Thoracic aorta (tissue), 2 donors: ENCODE measurements at places on chromosomes 3 and 15.
A peak's percentile ranks its signal among the peaks of the same experiment; 100 is the strongest.

DNA sequence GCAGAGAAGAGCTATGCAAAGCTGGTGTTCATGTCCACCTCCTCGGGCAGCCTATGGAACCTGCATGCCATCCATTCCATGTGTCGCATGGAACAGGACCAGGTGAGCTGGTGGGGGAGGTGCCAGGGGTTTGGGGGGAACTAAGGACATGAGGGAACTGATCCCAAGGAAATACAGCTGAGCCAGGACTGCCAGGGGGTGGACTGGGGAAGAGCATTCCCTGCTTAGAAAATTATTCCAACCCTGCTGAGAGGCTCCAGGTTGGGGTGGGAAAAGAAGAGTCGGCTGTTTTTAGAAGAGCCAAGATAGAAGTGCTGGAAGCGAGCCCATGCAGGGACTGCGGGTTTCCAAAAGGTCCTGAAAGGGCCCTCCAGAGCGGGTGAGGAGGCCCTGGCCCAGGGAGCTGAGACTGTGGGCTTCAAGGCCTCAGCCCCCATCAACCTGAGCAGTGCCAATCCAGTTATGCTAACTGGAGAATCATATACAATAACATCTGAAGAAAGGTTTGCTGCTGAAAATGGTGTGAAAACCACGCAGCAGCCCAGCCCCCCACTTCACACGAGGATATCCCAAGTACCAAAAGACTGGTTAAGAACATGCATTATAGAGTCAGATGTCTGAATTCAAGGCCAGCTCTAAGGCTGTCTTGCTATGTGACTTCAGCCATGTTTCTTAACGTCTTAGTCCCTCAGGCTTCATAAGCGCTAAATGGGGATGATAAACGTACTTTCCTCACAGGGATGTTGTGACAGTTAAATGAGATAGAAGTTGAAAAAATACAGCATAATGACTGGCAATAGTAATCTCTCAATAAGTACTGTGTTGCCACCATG is 7.8 kb downstream of the DISP2 start:
- no peak overlapping the region for H3K4me3 ChIP-seq
- peaks cover 5% of the 10 kb centered on the region for H3K4me1 ChIP-seq
- no peak overlapping the region for H3K27ac ChIP-seq

- H3K4me1 ChIP-seq = no peaks in the 10 kb centered on the region
- H3K27me3 ChIP-seq = no peaks in the 10 kb centered on the region
- no peak overlapping the region for H3K27ac ChIP-seq
- H3K36me3 ChIP-seq = no peaks in the 10 kb centered on the region
- H3K4me3 ChIP-seq = no peak overlapping the region
- no peak for DNase-seq
Observed at GRCh38 chr3:148146241-148146640, 551.5 kb upstream of the AGTR1 start.

DNA sequence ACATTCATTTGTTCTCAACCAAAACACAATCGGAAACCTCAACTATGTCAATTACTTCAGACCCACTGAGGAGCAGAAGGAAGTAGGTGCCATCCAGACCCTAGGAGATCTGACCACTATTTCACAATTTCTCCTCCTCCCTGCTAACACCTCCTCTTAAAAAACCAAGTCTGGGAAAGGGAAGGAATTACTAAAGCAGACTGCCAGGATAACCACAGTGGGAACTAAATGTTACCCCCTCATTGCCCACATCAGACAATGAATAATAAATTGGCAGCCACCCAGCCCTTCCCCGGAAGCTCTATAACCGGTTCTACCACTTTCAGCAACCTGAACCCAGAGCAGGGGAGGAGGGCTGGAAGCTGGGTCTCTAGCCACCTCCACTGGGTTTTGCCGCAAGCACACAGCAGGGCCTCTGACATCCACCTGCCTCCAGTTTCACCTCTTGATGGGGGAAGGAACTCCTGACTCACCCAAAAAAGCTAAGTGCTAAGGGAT is 17.6 kb downstream of the C15orf62 start:
- H3K36me3 ChIP-seq = no peaks in the 10 kb centered on the region
- peaks cover 15% of the 10 kb centered on the region for H3K4me1 ChIP-seq
- no peaks in the 10 kb centered on the region for H3K27me3 ChIP-seq
- DNase-seq = no peak
- no peak overlapping the region for H3K27ac ChIP-seq

DNA sequence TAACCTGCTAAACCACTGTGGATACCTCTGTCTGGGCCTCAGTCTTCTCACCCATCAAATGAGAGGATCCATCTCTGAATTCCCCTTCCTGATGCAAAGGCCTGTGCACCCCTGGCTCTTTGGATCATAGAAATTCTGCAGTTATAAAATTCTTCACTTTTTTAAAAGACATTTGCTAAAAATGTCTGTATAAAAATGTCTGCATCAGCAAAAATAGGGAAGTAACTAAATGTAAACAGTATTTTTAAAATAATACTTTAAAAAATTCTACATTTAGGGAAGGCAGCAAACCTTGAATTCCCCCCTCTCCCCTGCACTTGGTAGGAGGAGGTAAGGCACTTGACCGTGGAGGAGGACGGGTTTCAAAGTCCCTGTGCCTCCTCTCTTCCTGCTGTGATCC is 25.6 kb upstream of the TRIM59 start:
- H3K27me3 ChIP-seq = no peaks in the 10 kb centered on the region
- H3K4me3 ChIP-seq = no peak overlapping the region
- no peaks in the 10 kb centered on the region for H3K4me1 ChIP-seq
- H3K36me3 ChIP-seq = no peaks in the 10 kb centered on the region
- H3K27ac ChIP-seq = no peak overlapping the region

DNA sequence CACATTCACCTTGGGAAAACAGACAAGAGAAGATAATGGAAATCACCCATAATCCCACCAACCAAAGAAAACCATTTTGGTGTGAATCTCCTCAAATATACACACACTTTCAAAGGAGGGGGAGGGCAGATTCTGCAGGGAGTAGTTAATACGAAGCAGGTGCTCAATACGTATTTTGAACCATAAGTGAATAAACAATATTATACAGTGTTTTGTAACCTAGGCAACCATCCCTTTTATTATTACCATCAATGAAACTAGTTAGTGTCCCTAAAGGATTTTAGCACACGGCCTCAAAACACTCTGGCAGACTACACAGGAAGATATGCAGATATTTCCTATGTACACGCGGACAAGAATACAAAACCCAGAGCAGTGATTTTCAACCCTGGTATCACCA is 6.1 kb downstream of the OSBPL10 start:
- H3K4me1 ChIP-seq = peaks cover 12% of the 10 kb centered on the region
- no peak overlapping the region for H3K4me3 ChIP-seq
- DNase-seq = no peak
- no peaks in the 10 kb centered on the region for H3K27me3 ChIP-seq
- H3K36me3 ChIP-seq = no peaks in the 10 kb centered on the region
- H3K27ac ChIP-seq = no peak overlapping the region

GRCh38 chr15:53296603-53297002 is 462.9 kb downstream of the WDR72 start:
- H3K27me3 ChIP-seq = no peaks in the 10 kb centered on the region
- no peak overlapping the region for H3K4me3 ChIP-seq
- no peak for DNase-seq
- no peaks in the 10 kb centered on the region for H3K36me3 ChIP-seq
- no peak overlapping the region for H3K27ac ChIP-seq

DNA sequence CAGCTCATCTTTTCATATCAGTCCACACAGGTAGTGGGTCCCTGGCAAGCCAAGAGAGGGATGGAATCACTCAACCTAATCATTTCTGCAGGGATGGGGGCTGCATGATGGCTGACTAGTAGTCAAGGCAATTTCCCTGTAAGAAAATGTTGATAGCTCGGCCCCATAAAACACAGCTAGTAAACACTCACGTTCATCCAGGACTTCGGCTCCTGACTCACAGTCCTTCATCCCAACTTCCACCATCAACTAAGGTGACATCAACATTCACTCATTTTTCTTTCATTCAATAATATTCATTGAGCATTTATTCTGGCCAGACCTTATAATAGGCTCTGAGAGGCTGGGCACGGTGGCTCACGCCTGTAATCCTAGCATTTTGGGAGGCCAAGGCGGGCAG is 4.4 kb upstream of the ACAP2 start:
- H3K4me1 ChIP-seq = peaks cover 5% of the 10 kb centered on the region
- no peaks in the 10 kb centered on the region for H3K27me3 ChIP-seq
- H3K4me3 ChIP-seq = no peak overlapping the region
- H3K36me3 ChIP-seq = no peaks in the 10 kb centered on the region
- H3K27ac ChIP-seq = no peak overlapping the region
- DNase-seq = no peak

DNA sequence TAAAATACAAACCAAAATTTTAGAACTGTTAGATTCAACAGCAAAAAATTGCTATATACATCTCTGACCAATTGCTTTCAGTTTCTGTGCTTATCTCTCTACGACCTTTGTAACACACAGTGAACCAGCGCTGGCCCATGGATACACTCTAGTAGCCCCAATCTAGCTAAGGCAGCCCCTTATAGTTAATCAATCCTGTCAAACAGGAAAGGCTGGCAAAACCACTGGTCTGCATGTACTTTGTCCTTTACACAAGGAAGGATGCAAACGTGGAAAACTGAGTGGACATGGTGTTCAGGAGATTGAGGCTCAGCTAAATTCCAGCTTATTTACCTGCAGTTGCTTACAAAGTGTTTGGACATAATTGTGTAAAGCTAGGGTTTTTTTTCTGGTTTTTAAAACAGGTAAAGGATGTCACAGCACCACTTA is 25.9 kb downstream of the ADGRG7 start:
- H3K4me1 ChIP-seq = no peaks in the 10 kb centered on the region
- no peak overlapping the region for H3K27ac ChIP-seq
- H3K36me3 ChIP-seq = no peaks in the 10 kb centered on the region
- H3K4me3 ChIP-seq = no peak overlapping the region

GRCh38 chr15:72368325-72368724 is 7.5 kb downstream of the HEXA start:
- peaks cover 8% of the 10 kb centered on the region for H3K4me1 ChIP-seq
- no peaks in the 10 kb centered on the region for H3K27me3 ChIP-seq
- DNase-seq = no peak

- no peaks in the 10 kb centered on the region for H3K36me3 ChIP-seq
- peak overlapping the region; percentile 99 for H3K27ac ChIP-seq
- no peaks in the 10 kb centered on the region for H3K27me3 ChIP-seq
Observed at GRCh38 chr3:152269056-152269830, 514 bp downstream of the MBNL1 start.

GRCh38 chr3:127822682-127823425 is 539 bp upstream of the MGLL start:
- H3K27me3 ChIP-seq = no peaks in the 10 kb centered on the region
- H3K4me1 ChIP-seq = peaks cover 40% of the 10 kb centered on the region
- peak overlapping the region; percentile 97 for H3K4me3 ChIP-seq
- H3K36me3 ChIP-seq = no peaks in the 10 kb centered on the region
- DNase-seq = no peak
- H3K27ac ChIP-seq = peak overlapping the region; percentile 77

DNA sequence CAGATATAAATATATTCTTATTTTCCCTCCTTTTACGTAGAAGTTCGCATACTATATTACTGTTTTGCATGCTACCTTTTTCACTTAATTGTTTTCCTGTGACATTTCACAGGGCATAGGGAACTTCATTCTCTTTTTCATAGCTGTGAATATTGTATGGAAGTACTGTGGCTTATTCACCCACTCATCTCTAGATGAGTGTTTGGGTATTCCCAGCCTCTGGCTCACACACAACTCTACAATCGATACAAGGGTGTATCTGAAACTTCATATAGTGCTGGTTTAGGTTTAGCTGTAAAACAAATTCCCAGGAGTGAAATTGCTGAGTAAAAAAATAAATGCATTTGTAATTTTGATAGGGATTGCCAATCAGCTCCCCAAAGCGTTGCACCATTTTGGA is 55.3 kb upstream of the MAGI1 start:
- no peaks in the 10 kb centered on the region for H3K36me3 ChIP-seq
- H3K4me3 ChIP-seq = no peak overlapping the region
- H3K27ac ChIP-seq = no peak overlapping the region
- H3K4me1 ChIP-seq = no peaks in the 10 kb centered on the region

DNA sequence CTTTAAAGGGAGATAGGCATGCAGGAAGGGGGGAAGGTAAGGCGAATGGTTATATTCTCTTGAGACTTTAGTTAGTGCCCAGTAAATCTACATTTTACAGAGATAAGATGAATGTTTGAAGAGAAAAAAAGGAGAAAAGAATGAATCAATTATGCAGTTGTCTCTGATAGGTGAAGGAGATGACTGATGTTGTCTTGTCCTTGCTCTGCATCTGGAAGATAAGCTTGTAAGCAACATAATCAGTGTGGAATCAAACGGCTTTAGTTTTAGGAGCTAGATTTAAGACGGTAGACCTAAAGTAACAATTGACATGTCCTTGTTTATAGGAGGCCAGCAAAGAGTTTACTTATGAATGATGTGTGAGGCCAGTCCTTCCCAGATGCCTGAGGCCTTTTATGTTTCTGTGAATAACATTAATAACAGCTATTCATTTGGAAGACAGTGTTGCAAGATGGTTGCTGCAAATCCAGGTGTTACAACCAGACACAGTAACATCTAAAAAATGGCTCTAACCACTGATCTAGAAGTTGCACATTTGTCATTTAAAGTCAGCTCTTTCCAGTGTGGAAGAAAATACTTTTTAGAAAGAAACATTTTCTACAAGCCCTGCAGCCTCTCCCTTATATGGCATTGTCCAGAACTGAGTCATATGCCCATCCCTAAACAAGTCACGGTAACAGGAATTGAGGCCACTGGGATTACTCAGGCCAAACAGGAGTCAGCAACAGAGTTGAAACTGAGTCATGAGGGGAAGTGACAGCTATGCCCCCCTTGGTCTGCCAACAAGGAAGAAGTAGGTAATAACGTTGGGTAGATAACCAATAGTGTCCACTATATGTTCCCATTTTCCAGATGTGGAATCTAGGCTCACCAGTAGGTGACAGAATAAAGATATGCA is 77.5 kb upstream of the FBN1 start:
- H3K4me3 ChIP-seq = no peak overlapping the region
- no peaks in the 10 kb centered on the region for H3K4me1 ChIP-seq
- no peaks in the 10 kb centered on the region for H3K36me3 ChIP-seq
- H3K27ac ChIP-seq = no peak overlapping the region
- DNase-seq = no peak

- no peak overlapping the region for H3K27ac ChIP-seq
- H3K36me3 ChIP-seq = peaks cover 3% of the 10 kb centered on the region
- H3K4me3 ChIP-seq = no peak overlapping the region
- no peaks in the 10 kb centered on the region for H3K4me1 ChIP-seq
Observed at GRCh38 chr15:67779549-67780111, 45.7 kb upstream of the SKOR1 start.

- no peaks in the 10 kb centered on the region for H3K36me3 ChIP-seq
- no peaks in the 10 kb centered on the region for H3K27me3 ChIP-seq
- no peak overlapping the region for H3K27ac ChIP-seq
Observed at GRCh38 chr3:182889948-182890629, 90.2 kb downstream of the DCUN1D1 start.

DNA sequence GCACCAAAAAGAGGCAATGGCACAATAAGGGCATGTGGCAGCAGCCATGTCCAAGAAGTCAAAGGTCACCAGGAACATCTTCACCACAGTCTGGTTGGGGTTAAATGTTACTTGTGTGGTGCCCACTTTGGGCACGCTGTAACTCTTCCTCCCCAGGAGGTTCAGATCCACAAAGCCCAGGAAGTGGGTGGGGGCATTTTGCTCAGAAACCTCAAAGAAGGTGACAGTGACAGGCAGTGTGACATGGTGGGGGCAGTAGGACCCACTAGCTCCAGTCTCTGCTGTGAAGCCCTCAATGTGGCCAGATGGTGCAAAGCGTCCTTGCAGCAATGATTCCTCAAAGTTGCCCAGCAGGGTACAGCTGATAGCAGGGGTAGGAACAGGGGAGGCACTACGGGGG is 5.8 kb downstream of the ZNF80 start:
- H3K27ac ChIP-seq = no peak overlapping the region
- no peaks in the 10 kb centered on the region for H3K36me3 ChIP-seq
- no peaks in the 10 kb centered on the region for H3K4me1 ChIP-seq
- no peak for DNase-seq
- H3K4me3 ChIP-seq = no peak overlapping the region
- H3K27me3 ChIP-seq = no peaks in the 10 kb centered on the region
